ENCODE measurements at places on chromosomes 16 and 17. TPM values are rescaled to one million over a fixed set of nuclear protein-coding genes. Genes with fewer than 3 reads are reported as not detected.

GRCh38 chr17:37774504-37774903 is 29.6 kb upstream of the HNF1B start:
- peaks cover 5% of the 10 kb centered on the region for H3K4me1 ChIP-seq
- no peaks in the 10 kb centered on the region for H3K36me3 ChIP-seq
- DNase-seq = no peak
- no peaks in the 10 kb centered on the region for H3K27me3 ChIP-seq
- H3K4me3 ChIP-seq = no peak overlapping the region

The SEPTIN12 gene
- not detected for total RNA-seq

The CNTNAP4 gene
- not detected for total RNA-seq

DNA sequence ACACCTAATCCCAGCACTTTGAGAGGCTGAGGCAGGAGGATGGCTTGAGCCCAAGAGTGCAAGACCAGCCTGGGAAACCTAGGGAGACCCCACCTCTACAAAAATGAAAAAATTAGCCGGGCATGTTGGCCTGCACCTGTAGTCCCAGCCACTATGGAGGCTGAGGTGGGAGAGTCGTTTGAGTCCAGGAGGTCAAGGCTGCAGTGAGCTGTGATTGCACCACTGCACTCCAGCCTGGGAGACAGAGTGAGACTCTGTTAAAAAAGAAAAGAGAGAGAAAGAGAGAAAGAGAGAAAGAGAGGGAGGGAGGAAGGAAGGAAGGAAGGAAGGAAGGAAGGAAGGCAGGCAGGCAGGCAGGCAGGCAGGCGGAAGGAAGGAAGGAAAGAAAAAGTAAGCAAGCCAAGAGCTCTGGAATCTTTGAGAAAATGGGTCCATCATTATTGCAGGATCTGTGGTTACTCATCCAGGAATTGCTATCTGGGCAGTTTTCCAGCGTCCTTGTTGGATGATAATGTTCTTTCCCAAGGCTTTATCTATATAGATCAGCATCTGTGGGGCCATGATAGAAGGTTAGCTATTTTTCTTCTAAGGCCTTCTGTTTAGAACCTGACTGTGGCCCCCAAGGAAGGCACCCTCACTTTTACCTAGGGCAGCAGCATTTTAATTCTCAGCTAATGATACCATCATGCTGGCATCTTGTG is 533.2 kb upstream of the CDH5 start:
- DNase-seq = no peak
- no peaks in the 10 kb centered on the region for H3K27me3 ChIP-seq
- no peak overlapping the region for H3K27ac ChIP-seq
- H3K36me3 ChIP-seq = no peaks in the 10 kb centered on the region

The TNP2 gene
- total RNA-seq = not detected

- peaks cover 9% of the 10 kb centered on the region for H3K36me3 ChIP-seq
- no peak overlapping the region for H3K27ac ChIP-seq
- H3K4me1 ChIP-seq = peaks cover 49% of the 10 kb centered on the region
- H3K27me3 ChIP-seq = no peaks in the 10 kb centered on the region
- no peak for DNase-seq
- no peak overlapping the region for H3K4me3 ChIP-seq
Observed at GRCh38 chr17:17846645-17847044, 9.9 kb upstream of the SREBF1 start.

All from CD4-positive, alpha-beta T cell (primary cell).